HTR-8/SVneo (cell line): ENCODE measurements at places on chromosomes 3 and 15.

GRCh38 chr3:94617312-94617711 is 554.5 kb downstream of the NSUN3 start:
- no peak for DNase-seq

DNA sequence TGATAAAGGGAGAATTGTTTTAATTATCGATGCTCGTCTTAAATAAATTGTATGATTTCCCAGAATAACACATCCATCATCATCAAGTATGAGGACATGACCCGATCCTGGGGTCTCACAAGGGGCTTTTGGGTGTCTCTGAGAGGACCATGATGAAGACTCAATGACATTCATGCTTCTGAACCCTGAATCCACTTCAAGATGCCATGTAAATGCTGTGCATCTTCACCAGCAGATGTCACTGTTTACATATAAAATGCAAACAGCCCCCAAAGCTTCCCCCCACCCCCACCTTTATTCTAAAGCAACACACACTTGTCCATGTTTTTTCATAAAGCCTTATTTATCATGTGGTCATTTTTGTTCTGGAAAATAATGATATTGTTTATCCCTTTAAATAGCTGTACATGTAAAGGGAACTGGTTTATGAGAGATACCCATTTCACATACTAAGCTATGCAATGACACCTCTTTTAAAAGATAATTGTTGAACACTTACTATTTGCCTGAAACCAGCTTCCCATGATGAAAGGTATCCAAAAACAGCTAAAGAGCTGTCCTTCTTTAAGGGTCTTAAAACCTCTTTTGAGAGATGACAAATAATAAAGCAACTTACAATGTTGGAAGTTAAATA is 69.7 kb upstream of the UBE3A start:
- DNase-seq = no peak

DNA sequence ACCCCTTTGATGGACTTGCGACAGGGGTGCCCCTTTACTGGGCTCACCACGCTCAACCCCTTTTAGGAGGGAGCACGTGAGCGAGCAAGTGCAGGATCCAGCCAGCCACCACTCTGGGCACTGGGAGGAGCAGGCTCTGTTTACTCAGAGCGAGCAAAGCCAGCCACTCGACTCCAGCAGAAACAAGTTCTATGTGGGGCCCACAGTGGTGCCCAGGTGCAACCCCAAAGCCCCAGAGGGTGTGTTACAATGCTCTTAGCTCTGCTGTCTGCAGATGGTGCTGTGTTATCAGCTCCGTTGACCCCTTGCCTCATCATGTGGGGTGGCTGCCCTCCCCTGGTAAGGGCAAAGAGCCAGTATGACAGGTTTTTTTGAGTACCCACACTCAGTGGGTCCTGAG is 120.3 kb upstream of the SUCLG2 start:
- DNase-seq = no peak

DNA sequence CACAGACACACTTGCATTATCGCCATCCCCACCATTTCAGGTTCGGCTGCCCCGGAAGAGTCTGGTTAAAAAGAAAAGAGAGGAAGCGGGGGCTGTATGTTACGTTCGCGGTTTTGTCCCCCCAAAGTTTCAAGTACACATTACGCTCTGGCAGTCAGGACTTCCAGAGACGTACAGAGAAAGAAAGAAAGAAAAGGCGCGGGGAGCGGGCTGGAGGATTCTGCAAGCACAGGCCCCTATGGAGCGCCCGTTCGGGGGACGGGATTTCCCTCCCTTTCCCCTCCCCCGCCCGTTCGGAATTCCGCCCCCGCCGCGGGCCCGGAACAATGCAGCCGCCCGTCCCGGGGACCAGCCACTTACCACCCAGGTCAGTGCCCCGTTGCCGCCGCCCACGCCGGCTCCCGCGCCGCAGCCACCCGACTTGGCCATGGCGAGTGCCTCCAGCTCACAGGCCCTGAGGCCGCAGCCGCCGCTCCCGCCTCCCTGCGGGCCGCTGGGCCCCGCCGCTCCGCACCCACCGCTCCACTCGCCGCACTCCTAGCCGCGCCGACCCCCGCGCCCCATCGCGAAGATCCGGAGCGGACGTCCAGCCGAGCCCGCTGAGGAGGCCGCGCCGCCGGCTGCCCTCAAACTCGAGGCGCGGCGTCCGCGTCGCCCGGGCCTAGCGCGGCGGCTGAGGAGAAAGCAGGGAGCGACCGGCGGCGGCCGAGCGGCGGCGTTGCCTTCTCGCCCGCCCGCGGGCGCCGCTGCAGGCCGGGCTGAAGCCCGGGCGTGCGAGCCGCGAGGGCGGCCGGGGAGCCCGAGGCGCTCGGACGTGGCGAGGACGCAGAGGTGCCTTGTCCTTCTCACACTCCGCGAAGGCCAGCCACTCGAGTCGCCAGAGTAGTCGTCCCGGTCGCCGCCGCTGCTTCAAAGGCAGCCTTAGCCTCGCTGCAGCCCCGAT is 567 bp downstream of the TOP2B start:
- no peak for DNase-seq
